ENCODE measurements at places on chromosomes 2 and 18. TPM values are rescaled to one million over a fixed set of nuclear protein-coding genes. Genes with fewer than 3 reads are reported as not detected.

GPAT2 gene
- total RNA-seq: 21.7 TPM

TET3 gene
- total RNA-seq: 2.6 TPM

COLEC12 gene
- total RNA-seq: 115 TPM

GREB1L gene
- total RNA-seq: 1.8 TPM

CFC1 gene
- not detected for total RNA-seq

EFR3B gene
- total RNA-seq: 0.37 TPM

ARID5A gene
- 4.1 TPM for total RNA-seq

REG3G gene
- total RNA-seq: not detected

RTP5 gene
- total RNA-seq: not detected

GRHL1 gene
- total RNA-seq: 1.1 TPM

NFU1 gene
- total RNA-seq: 23.9 TPM

PSMA8 gene
- total RNA-seq: not detected

SCYGR2 gene
- total RNA-seq: not detected

MREG gene
- total RNA-seq: 2.7 TPM

TOGARAM2 gene
- 0.37 TPM for total RNA-seq

TUBA4B gene
- not detected for total RNA-seq

GALNT3 gene
- total RNA-seq: 0.20 TPM

TSPYL6 gene
- not detected for total RNA-seq

CENPA gene
- 16.0 TPM for total RNA-seq

ZFP36L2 gene
- 16.2 TPM for total RNA-seq

CNGA3 gene
- total RNA-seq: under 0.01 TPM

SERPINB7 gene
- total RNA-seq: not detected

FBXO41 gene
- total RNA-seq: 1.8 TPM

ADD2 gene
- 0.20 TPM for total RNA-seq

POTEI gene
- not detected for total RNA-seq

C2orf66 gene
- total RNA-seq: under 0.01 TPM

SP3 gene
- 135 TPM for total RNA-seq

CTAGE1 gene
- not detected for total RNA-seq

PHOSPHO2 gene
- 2.0 TPM for total RNA-seq

TXNDC2 gene
- under 0.01 TPM for total RNA-seq

PKDCC gene
- total RNA-seq: 26.5 TPM

CASP10 gene
- total RNA-seq: 5.1 TPM

SERPINB13 gene
- total RNA-seq: not detected

C2orf42 gene
- total RNA-seq: 15.1 TPM

NT5C1B gene
- not detected for total RNA-seq

CRIM1 gene
- 47.8 TPM for total RNA-seq

SUMO1 gene
- total RNA-seq: 79.4 TPM

BMP10 gene
- total RNA-seq: not detected

UGT1A3 gene
- total RNA-seq: not detected

All from subcutaneous preadipocyte (primary cell).